Fibroblast of skin of abdomen (primary cell): ENCODE measurements at places on chromosomes 7 and 10.

GRCh38 chr7:33707427-33707826 lies 197.9 kb upstream of the BMPER start:
- DNase-seq, result peak; percentile 65

DNA sequence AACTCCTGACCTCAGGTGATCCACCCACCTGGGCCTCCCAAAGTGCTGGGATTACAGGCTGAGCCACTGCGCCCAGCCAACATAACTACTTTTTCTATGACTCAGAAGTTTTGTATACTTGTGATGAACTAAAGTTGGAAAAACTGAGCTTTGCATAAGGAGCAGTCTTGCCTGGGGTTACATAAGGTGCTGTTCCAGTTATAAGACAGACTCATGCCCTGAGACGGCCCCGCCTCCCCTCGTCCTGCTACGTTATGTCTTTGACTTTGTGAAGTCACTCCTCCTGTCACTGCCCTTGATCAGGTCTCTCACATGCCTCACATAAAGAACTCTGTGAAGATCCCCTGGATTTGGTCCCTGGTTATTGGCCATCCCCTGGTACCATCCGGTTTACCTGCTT lies 40.4 kb upstream of the OPN4 start:
- no peak for DNase-seq

DNA sequence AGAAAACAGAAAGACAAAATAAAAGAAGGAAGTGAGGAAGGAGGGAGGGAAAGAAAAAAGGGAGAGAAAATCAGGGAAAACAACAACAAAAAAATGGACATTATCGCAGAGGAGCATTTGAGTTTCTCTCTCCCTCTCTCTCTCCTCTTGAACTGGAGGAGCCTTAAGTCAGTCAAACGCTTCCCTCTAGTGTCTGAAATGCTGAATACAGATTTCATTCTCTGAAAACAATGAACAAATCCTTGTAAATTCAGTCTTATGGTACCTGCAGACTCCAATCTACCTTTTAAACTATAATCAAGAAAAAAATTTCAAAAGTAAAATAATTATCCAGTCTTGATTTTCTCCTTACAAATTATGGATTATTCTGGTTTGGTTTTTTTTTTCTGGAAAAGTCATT lies 89.2 kb upstream of the PFKP start:
- peak; percentile 67 for DNase-seq

DNA sequence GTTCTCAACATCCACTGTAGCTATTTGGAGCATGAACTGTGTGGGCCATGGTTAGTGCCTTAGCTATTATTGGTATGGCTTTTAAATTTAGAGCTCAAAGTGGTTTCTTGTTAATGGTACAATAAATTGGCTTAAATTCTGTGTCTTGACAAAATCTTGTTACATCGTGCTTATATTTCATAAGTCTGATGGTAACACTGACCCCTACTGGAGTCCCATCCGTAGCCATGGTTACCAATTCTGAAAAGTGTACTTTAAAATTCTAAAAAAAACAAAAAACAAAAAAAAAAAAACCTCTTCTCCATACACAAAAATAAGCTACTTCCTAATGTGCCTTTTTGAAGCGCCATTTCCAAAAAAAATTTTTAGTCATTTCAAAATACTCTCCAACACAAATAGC lies 6.4 kb upstream of the RPP30 start:
- DNase-seq, result peak; percentile 22

- DNase-seq, result no peak
Observed at GRCh38 chr7:138958391-138958956, 22.7 kb downstream of the KIAA1549 start.

DNA sequence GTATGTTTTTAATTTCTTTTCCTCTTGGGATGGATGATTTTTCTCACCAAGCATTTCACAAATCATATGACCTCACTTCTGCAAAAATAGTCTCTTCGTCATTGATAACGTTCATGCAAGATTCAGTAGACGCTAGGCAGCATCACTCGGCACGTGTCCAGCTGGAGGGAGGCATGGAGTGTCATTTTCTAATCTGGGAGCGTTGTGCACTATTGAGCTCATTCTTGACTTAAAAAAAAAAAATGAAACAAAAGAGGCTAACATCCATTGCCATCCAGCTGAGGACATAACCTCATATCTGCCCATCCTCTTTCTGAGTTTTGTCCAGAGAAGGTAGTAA lies 56.2 kb downstream of the COL17A1 start:
- DNase-seq, result peak; percentile 57

DNA sequence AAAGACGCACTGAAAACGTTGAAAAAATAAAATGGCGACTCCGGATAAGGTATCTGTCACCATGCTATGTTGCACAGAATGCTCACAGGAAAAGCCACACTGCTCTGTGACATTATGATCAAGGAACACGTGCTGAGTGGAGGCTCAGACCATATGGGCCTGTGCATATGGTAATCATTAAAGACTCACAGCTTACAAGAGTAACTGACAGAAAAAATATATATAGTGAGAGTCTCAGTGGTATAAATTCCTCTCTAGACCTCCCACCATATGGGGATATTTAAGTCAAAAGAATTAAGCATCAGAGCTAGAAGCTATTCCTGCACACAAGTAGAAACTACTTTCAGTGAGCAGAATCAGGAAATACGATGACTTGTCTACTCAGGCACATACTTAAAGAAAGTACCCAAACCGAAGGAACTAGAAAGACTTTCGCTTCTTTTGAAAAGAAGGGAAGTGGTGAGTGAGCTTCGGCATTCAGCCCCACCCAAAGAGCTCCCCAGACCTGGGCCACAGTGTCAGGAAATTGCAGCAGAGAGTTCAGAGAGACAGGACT lies 65.1 kb upstream of the MPP7 start:
- DNase-seq, result peak; percentile 82

- DNase-seq, result no peak
Observed at GRCh38 chr7:40947566-40947965, 755.3 kb downstream of the INHBA start.

DNA sequence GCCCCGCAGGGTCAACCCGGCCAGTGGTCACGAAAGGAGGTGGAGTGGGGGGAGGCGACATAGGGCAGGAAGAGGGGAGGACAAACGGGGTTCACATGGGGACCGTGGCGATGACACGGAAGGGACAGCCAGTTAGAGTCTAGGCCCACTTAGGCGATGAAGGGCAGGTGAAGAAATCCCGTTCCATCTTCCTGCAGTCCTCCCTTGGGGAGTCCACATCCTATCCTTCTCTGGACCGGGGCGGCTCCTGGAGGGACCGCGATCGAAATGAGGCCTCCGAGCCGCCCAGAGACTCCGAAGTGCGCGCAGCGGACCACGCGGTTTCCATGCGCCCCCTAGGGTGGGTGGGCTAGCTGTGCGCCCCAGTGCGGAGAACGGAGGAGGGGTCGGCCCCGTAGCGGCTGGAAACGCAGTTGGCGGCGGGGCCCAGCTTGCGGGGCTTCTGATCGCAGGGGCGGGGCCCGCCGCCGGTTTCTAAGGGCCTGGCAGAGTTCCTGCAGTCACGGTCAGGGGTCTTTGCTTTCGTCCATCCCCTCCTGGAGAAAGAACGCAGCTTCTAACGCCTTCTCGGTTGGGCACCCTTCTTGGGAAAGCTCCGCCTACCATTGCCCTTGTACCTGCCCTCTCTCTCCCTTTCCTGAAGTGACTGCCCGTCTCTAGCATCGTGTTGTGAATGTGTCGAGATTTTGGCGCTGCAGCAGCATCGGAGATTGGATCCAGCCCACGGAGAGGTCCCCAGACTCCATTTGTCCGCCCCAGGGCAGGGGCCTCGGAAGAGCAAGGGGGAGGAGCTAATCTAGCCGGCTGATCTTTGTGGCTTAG lies 17.9 kb upstream of the TMEM225B start:
- peak; percentile 50 for DNase-seq

- DNase-seq, result peak; percentile 87
Observed at GRCh38 chr10:77592946-77593636, 44.5 kb downstream of the KCNMA1 start.

GRCh38 chr7:31084226-31084625 lies 32.1 kb downstream of the ADCYAP1R1 start:
- no peak for DNase-seq

GRCh38 chr10:91635401-91636400 lies 2.8 kb upstream of the PPP1R3C start:
- peak; percentile 83 for DNase-seq

DNA sequence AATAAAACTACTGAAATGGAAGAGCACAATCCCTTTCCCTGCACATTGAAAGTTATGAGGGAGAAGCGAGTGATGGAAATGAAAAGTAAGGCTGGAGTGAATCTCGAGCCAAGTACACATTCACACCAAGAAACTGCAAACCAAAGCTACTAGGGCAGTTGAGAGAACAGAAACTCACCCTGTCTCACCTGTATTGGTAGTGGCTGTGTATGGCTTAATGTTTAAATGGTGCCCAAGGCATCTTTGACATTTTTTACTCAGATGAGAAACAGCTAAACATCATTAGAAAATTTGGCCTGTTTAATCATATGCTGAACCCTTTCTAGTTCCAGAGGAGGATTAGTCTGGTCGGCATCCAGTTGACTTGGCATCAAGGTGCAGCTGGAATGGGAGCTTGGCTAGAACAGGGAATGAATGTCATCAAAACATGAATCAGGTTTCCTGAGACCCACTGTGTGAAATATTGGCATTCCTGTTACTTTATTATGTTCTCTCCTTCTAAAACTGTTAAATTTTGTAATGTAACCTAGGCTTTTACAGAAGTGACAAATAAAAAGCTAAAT lies 840.8 kb downstream of the GRM8 start:
- DNase-seq, result no peak

GRCh38 chr7:34839645-34840044 lies 181.6 kb downstream of the NPSR1 start:
- DNase-seq, result no peak

GRCh38 chr7:106248600-106248999 lies 36.2 kb downstream of the NAMPT start:
- DNase-seq, result no peak

DNA sequence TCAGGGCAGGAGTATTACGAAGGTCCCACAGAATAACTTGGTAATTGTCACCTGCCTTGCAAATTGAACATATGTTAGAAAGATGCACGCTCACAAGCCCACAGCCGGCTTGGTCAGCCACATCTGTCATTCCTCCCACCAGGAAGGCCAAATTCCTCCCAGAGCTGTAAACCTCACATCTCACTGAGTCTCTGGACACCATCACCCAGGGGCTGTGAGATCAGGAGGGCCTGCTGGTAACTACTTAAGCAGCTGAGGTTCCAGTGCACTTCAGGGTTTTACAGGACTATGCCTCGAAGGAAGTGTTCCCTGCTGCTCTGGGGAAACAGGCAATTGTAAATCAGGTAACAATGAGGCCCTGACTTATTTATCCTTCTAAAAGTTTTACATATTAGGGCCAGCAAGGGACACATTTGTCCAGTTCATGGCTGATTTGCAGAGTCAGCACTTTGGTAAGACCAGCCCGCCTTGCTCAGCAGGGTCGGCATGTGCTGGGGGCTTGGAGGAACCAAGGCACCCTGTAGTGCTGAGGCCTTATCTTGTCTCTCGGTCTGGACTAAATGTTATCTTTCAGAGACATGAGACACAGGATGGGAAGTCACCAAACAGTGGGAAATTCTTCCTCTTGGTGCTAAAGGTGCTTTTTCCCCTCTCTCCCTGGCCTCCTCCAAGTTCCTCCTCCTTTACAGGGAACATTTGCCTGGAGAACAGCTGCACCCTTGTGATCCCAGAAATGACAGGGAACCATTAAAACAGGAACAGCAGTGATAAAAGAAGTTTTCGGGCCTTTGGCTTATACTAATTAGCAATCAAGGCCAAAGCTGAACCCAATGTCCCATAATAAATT lies 34.3 kb downstream of the PYROXD2 start:
- no peak for DNase-seq

- no peak for DNase-seq
Observed at GRCh38 chr7:128136215-128136597, 104.9 kb upstream of the LEP start.

GRCh38 chr7:159238541-159238940 lies 93.9 kb upstream of the VIPR2 start:
- no peak for DNase-seq
